ENCODE measurements at places on chromosomes 7 and 10. TPM values are rescaled to one million over a fixed set of nuclear protein-coding genes. Genes with fewer than 3 reads are reported as not detected.

GRCh38 chr10:24306507-24306875 lies 97.6 kb downstream of the KIAA1217 start:
- ATAC-seq, result no peak

GRCh38 chr10:18097524-18097923 lies 42.7 kb upstream of the CACNB2 start:
- no peak for ATAC-seq

DNA sequence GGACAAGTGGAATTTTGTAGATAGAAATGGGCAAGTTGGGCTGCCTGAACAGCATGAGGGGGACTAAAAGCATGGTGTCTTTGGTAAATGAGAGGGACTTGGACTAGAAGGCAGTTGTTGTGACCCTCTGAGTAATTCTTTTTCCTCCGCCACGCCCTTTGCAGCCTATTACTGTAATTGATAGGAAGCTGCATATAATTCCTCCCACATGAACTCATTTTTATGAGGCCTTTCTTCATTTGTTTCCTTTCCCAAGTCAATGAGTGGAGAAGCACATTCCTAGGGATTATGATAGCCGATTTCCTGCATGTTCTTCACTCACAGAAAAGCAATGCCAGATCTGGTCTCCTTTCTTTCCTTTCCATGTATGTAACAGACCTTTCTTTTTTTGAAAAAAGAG lies 27.7 kb downstream of the ZSCAN25 start:
- ATAC-seq, result no peak

DNA sequence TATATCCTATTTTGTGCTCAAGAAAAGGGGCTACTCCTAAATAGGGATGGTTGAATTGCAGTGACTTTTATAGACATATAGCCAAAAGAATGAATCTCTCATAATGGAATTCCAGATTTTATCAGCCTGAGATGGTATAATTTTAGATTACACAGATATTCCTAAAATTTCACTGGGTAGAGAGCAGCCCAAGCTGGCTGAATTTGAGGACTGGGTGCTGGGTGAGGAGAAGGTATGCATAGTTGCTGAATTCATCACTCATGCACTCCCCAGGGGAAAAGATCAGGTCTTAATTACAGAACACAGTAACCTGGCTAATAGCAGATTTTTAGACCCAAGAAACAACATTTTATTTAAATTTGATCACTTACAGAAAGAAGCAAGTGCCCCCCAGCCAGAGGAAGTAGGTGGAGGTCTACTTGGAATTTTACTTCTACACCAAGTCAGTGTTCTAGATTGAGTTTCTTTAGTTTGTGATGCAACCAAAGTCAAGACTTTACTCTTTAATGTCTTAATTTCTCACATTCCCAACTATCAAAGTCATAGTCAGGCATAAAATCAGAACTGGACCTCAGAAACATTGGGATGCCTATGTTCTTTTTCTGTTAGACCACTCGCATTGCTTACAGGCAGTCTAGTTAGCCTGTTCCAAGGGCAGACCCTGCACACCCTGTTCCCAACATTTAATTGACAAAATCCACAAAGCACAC lies 337.4 kb upstream of the PODXL start:
- no peak for ATAC-seq

DNA sequence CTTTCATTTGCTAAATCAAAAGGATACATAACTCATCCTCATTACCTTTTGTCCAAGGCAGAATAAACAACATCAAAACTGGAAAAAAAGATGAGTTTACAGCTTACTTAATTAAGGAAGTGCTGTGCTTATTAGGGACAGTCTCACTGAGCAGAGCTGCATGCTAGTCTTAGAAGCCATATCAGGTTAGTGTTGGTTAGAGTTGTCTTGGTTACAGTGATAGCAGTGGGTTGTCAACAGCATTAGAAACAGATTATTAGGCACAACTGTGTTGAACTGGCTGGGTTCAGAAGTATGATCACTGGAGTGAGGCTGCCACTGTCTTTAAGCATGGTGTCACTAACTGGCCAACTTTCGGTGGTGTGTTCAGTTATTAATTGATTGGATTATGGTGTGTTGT lies 503.9 kb upstream of the IGFBP3 start:
- no peak for ATAC-seq

GRCh38 chr7:27095050-27095896 lies 527 bp downstream of the HOXA1 start:
- no peak for ATAC-seq

GRCh38 chr10:90363799-90364483 lies 493.9 kb downstream of the HTR7 start:
- ATAC-seq, result no peak

- no peak for ATAC-seq
These were observed 12.7 kb downstream of the HHEX start for GRCh38 chr10:92702301-92702916.

GRCh38 chr10:21797984-21798765 lies 205.4 kb downstream of the DNAJC1 start:
- ATAC-seq, result no peak

DNA sequence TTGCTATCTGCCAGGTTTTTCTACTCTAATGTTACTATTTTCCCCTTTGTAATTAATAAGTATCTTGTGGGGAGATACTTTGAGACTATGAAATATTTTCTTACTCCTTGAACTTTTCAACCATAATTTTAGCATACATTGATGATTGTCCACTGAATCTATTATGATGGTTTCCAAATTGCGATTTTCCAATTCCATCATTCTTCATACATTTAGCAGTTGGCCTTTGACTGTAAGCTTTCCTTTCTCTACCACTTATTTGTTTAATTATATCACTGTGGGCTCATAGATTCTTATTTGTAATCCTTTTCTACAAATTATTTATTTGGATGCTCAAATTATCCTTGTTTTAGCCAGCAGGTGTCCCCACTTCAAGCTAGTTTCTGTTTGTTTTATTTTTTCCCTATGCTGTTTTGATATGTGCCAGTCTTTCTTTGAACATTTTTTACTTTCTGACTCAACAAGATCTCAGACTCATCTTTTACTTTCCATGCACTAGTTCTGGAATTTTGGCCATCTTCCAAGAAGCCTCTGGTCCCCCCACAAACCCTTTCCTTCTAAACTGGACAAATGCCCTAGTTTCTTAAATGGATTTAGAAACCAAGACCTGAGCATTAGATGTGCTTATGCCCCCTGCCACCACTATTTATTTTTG lies 11.4 kb upstream of the MRPS16 start:
- no peak for ATAC-seq

GRCh38 chr10:77692782-77693181 lies 55.2 kb upstream of the KCNMA1 start:
- ATAC-seq, result no peak

GRCh38 chr10:78433766-78434535 lies 400.3 kb downstream of the RPS24 start:
- ATAC-seq, result peak; percentile 42

DNA sequence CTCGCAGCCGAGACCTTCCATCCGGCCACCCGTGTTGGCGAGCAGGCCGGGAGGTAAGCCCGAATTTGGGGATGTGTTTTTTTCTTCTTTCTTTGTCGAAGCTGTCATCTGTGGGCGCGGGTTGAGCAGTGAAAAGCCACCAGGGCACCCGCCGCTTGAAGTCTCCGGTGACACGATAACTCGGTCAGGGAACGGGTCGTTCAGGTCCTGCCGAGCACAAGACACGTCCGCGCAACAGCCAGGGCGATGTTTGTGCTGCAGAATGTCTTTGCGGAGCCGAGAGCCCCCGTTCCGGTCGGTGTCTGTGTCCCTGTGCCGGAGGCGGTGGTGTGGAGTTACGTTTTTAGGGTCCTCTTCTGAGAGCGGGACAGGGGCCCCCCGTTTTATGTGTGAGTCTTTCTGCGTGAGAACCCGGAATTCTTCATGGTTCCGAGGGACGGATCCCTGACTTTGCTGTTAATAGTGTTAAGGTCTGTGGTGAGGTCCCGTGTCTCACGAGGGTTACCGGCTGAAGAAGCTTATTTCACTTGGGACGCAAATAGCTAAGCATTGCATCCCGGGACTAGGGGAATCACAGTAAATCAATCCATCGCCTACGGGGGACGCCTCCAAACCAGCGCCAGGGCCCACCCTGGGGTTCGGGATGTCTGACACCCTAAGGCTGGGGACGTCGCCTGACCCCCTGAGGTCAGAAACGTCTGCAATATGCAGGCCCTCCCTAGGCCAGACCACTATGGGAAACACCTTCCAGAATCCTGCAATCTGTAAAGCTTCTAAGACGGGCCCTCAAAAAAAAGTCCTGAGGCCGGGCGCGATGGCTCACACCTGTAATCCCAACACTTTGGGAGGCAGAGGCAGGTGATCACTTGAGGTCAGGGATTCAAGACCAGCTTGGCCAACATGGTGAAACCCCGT lies 99.5 kb downstream of the ELFN1 start:
- ATAC-seq, result no peak

DNA sequence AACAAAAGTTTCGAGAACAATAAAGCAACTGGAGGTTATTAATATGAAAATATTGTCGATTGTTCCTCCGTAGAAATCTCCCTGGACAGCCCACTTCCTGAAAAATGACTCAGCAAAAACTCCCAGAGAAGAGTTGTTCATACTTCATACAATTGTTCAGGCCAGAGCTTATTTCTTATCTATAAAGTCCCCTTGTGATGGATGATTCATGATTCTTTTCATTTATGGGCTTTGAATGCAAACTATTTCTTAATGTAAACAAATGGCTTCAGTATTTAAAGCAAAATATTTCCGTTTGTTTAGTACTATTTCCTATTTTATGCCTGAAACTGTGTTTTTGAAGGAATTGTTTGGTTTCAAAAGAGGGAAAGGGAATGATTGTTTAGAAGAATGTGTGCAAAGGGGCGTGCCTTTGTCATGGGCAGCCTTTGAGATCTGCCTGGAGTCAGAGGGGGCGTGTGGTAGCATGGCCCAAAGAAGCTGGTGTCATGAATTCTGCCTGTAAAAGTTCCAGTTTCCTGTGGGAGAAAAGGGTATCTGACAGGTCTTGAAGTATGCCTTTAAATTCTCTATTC lies 26.2 kb upstream of the EXOC6 start:
- peak; percentile 53 for ATAC-seq

DNA sequence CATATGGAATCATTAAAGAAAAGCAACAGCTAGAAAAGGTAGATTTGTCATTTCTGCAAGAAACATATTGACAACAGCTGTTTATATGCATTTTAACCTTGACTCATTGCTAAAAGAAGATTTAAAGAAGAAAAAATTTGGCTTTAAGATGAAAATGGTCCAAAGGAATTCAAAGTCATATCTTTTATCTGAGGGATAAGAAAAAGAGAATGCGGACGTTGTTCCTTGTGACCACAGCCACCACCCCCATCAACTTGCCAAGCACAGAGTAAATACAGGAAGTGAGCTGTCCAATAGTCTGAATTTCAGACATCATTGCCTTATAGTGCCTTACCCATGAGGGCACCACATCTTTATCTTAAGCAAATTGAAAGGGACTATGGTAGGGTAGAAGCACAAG lies 7.3 kb upstream of the CRPPA start:
- ATAC-seq, result no peak

GRCh38 chr7:120169996-120170783 lies 102.8 kb upstream of the KCND2 start:
- no peak for ATAC-seq

DNA sequence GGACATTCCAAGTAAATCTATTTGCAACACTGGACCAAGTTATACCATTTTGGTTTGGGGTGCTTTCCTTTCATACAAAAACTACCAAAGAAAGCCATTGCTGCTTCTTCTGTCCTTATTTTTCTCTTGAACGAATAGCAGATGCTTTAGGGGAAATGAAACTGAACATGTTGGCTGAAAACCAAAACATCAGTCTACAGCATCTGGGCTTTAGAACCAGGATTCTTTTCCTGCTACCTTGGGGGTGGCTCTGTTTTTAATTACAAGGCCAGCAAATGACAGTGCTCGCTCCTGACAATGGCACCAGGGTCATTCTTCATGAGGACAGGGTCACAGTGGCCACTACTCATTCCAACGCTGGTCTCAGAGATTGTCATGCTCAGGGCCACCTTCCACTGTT lies 80.3 kb downstream of the WDR11 start:
- no peak for ATAC-seq

- no peak for ATAC-seq
These were observed 381.8 kb downstream of the TCERG1L start for GRCh38 chr10:130929422-130930325.

DNA sequence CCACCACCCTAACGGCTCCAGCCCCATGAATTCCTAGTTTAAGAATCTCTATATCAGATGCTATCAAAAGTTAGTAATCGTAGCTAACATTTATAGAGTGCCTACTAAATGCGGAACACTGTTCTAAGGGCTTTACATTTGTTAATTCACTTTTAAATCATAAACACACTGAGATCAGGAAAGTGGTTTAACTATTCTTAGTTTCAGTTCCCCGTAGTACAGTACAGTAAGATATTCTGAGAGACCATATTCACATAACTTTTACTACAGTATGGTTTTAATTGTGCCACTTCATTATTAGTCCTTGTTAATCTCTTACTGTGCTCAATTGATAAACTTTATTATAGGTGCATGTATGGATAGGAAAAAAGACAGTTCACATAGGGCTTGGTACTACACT lies 22.5 kb downstream of the SYPL1 start:
- no peak for ATAC-seq

DNA sequence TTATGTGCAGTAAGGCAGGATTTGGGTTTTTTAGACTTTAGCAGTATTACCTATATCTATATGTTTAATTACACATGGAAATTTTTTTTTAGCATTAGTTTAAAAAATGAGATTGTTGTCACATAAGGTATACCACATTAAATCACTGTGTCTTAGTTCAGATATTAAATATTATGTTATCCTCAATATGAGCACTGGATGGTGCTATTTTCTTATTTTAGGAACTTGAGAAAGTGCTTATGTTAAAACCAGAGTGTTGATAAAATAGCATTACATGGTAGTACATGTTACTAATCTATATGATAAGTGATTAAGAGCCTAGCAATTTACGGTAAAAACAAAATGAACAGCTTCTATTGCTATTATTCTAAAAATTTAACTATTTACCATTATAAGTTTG lies 28.8 kb downstream of the MIOS start:
- no peak for ATAC-seq

- no peak for ATAC-seq
These were observed 72.2 kb upstream of the INSIG1 start for GRCh38 chr7:155225516-155225915.

DNA sequence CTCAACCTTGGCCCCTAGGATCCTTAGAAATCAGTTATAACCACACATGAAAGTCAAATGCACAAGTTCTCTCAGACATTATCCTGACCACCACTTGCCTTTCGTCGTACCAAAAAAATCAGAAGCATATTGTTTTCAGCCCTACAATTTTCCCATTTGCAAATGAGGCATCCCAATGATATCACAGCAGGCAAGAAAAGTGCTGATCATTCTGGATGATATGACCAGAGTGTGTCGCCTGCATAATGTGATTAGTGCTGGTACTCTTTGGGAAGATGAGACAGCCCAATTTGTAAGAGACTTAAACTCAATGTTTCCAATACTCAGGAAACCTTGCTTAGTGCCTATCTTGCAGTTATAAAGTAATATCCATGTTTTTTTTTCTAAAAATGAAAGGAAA lies 168.0 kb downstream of the SORCS1 start:
- no peak for ATAC-seq

Gene MGAM2
- 0.54 TPM for total RNA-seq

Gene EPHA1
- not detected for total RNA-seq

Gene UFSP1
- total RNA-seq, result 5.4 TPM

Gene OR6V1
- not detected for total RNA-seq

Gene SNX10
- 1.9 TPM for total RNA-seq

Gene HMX3
- total RNA-seq, result not detected

Gene LRRD1
- 0.23 TPM for total RNA-seq
